Smooth muscle cell of trachea (primary cell): ENCODE measurements at places on chromosomes 16 and 17. TPM values are rescaled to one million over a fixed set of nuclear protein-coding genes. Genes with fewer than 3 reads are reported as not detected.

TCAP gene
- total RNA-seq, result 0.29 and 0.50 TPM in 2 replicates

CRYBA1 gene
- total RNA-seq, result 0.15 and 0.33 TPM in 2 replicates

JPT2 gene
- 32.7 and 50.9 TPM in 2 replicates for total RNA-seq

CD19 gene
- not detected in 2 replicates for total RNA-seq

CRYM gene
- 1.6 and 2.3 TPM in 2 replicates for total RNA-seq

TEKT5 gene
- 0.15 TPM in 1 of 2 replicates, not detected in the other for total RNA-seq

OTOP2 gene
- total RNA-seq, result not detected in 2 replicates

ITGB3 gene
- total RNA-seq, result 10.5 and 13.9 TPM in 2 replicates

KRT24 gene
- not detected in 2 replicates for total RNA-seq

CACNA1G gene
- total RNA-seq, result 0.87 and 1.7 TPM in 2 replicates

NPIPA8 gene
- not detected in 2 replicates for total RNA-seq

MPP3 gene
- total RNA-seq, result 8.6 and 10.0 TPM in 2 replicates

KRT15 gene
- total RNA-seq, result 0.66 and 2.9 TPM in 2 replicates

MSLN gene
- 0.17 TPM in 1 of 2 replicates, not detected in the other for total RNA-seq

SDR42E2 gene
- total RNA-seq, result not detected in 2 replicates

TSNAXIP1 gene
- 0.73 and 1.3 TPM in 2 replicates for total RNA-seq

ADAD2 gene
- total RNA-seq, result not detected in 2 replicates

CDH1 gene
- total RNA-seq, result not detected in 2 replicates

KRT40 gene
- not detected in 2 replicates for total RNA-seq

CTF1 gene
- total RNA-seq, result 3.3 and 6.1 TPM in 2 replicates

CLEC18A gene
- total RNA-seq, result 0.33 and 0.58 TPM in 2 replicates

KRTAP9-4 gene
- total RNA-seq, result not detected in 2 replicates

IKZF3 gene
- total RNA-seq, result 0.33 TPM in 1 of 2 replicates, not detected in the other

KRTAP3-1 gene
- not detected in 2 replicates for total RNA-seq

KRTAP4-5 gene
- not detected in 2 replicates for total RNA-seq

CTRB1 gene
- total RNA-seq, result not detected in 2 replicates

RAC3 gene
- total RNA-seq, result 7.6 and 12.6 TPM in 2 replicates

TP53TG3B gene
- not detected in 2 replicates for total RNA-seq
